Smooth muscle cell of the umbilical artery (primary cell): ENCODE measurements at places on chromosomes 5 and 9. TPM values are rescaled to one million over a fixed set of nuclear protein-coding genes. Genes with fewer than 3 reads are reported as not detected.

COMMD10 gene
- 31.8 and 34.4 TPM in 2 replicates for total RNA-seq

PCDHA12 gene
- total RNA-seq, result 0.18 and 0.59 TPM in 2 replicates

CDKN2B gene
- 74.0 and 173 TPM in 2 replicates for total RNA-seq

FAM153A gene
- not detected in 2 replicates for total RNA-seq

SLC28A3 gene
- 0.59 and 1.0 TPM in 2 replicates for total RNA-seq

ASPN gene
- 0.05 TPM in 1 of 2 replicates, not detected in the other for total RNA-seq

PCDHB4 gene
- total RNA-seq, result under 0.01 and 0.09 TPM in 2 replicates

ARID3C gene
- 0.18 TPM in 1 of 2 replicates, not detected in the other for total RNA-seq

GPRIN1 gene
- 1.8 and 7.3 TPM in 2 replicates for total RNA-seq

MARCOL gene
- not detected in 2 replicates for total RNA-seq

TAF1L gene
- not detected in 2 replicates for total RNA-seq
